ENCODE measurements at places on chromosomes 2 and 18. TPM values are rescaled to one million over a fixed set of nuclear protein-coding genes. Genes with fewer than 3 reads are reported as not detected.

The ZNF532 gene
- 19.0 TPM for total RNA-seq

The PSMA8 gene
- total RNA-seq: not detected

The SMPD4 gene
- total RNA-seq: 23.8 TPM

The LHCGR gene
- total RNA-seq: not detected

GRCh38 chr18:63356272-63356896, 10.6 kb downstream of the KDSR start:
- H3K27me3 ChIP-seq: no peaks in the 10 kb centered on the region
- H3K36me3 ChIP-seq: peaks cover 66% of the 10 kb centered on the region
- H3K4me3 ChIP-seq: no peak overlapping the region
- no peaks in the 10 kb centered on the region for H3K4me1 ChIP-seq

DNA sequence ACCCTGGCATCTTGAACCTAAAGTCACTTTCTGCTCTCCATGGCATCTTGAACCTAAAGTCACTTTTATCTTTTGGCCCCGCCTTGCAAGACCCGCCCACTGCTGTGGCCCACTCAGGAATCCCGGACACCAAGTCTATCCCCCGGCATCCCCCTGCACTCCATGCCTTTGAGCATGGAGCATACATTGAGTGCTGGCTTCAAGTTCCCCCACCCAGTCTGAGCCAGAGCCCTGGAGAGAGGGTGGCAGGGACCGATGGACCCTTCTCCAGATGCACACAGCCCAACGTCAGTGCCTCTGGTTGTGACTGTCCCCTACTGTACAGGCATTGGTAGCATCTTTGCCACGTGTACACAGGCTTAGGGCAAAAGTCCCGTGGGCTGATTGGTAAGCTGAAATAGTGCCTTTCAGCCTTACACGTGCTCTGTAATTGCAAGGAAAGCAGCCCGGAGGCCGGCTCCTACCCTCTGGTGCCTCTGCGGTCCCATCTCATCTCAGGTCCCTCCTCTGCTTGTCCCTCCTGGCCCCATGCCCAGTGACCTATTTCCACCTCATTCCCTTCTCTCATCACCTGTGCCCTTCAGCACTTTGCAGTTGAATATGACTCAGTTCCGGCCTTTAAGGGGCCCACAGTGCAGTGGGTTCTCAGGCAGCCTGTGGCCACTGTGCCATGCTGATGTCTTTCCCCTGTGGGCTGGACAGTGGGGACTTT, 154.0 kb downstream of the INHBB start:
- peak; percentile 6 for DNase-seq
- no peak overlapping the region for H3K27ac ChIP-seq
- no peaks in the 10 kb centered on the region for H3K27me3 ChIP-seq
- no peak overlapping the region for H3K4me3 ChIP-seq
- H3K36me3 ChIP-seq: no peaks in the 10 kb centered on the region

DNA sequence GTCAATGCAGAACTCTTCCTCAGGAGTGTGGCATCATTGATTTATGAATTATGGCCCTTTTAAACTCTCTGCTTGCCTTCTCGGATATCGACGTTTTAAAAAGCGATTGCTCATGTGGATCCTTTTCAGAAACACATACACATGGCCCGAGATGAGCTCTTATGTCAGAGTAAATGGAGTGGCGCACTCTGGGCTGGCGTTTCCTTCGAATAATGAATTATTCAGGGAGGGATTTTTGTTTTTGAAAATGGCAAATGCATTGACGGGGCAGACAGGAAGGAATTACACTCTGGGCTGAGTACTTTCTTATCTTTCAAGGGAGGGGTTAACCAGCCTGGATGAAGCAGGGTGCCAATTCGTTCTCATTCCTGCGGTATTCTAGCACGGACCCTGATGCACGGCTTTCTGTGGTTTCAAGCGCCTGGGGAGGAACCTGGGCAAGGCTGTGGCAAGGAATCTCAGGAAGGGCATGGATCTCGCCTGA, 142.7 kb downstream of the PRKCE start:
- DNase-seq: no peak
- H3K27ac ChIP-seq: no peak overlapping the region
- H3K4me1 ChIP-seq: no peaks in the 10 kb centered on the region
- H3K36me3 ChIP-seq: no peaks in the 10 kb centered on the region

DNA sequence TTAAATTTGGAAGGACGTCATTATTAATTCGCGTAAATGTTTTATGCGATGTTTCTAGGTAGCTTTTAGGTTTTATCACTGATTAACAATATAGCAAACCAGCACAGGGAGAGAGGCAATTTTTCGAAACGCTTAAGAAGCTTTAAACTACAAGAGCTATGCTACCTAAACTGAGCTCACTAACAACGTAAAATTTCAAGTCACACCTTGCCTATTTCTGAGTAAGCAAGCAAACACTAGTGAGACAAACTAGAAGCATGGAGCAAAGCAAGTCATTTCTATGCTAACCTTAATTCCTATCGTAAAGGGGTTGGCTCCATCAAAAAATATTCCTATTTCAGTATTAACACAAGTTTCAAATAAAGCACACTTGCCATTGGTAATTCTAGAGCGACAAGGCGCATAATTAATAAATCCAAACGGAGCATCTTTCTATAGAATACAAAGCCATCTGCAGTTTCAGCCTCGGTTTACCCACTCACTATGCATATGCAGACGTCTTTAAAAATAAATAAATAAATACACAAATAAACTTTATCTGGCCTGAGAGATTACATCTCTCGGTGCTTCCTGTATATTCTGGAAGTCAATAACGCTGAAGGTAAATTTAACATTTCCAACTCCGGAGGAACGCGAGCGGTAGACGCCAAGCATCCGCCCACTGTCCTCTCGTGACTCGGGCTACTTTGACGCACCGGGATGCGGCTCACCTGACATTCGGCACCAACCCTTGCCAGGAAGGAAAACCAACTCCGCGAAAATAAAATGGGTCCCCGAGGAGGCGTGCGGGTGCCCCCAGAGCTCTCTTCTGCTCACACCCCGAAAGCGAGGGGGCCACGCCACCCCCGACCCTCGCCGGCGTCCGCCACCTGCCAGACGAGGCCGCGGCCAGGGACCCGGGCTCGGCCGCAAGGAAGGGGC, 947 bp downstream of the ITSN2 start:
- H3K4me1 ChIP-seq: peaks cover 9% of the 10 kb centered on the region
- H3K4me3 ChIP-seq: peak overlapping the region; percentile 87
- H3K27me3 ChIP-seq: no peaks in the 10 kb centered on the region
- H3K27ac ChIP-seq: no peak overlapping the region
- H3K36me3 ChIP-seq: no peaks in the 10 kb centered on the region

GRCh38 chr2:118294063-118294462, 205.8 kb downstream of the INSIG2 start:
- H3K4me1 ChIP-seq: peaks cover 31% of the 10 kb centered on the region
- no peak overlapping the region for H3K27ac ChIP-seq
- DNase-seq: no peak
- H3K36me3 ChIP-seq: no peaks in the 10 kb centered on the region
- H3K27me3 ChIP-seq: no peaks in the 10 kb centered on the region

- H3K4me1 ChIP-seq: peaks cover 16% of the 10 kb centered on the region
- H3K27me3 ChIP-seq: no peaks in the 10 kb centered on the region
- H3K27ac ChIP-seq: peak overlapping the region; percentile 33
- H3K36me3 ChIP-seq: no peaks in the 10 kb centered on the region
Measured at GRCh38 chr2:67825476-67825875, 237.3 kb downstream of the C1D start.

DNA sequence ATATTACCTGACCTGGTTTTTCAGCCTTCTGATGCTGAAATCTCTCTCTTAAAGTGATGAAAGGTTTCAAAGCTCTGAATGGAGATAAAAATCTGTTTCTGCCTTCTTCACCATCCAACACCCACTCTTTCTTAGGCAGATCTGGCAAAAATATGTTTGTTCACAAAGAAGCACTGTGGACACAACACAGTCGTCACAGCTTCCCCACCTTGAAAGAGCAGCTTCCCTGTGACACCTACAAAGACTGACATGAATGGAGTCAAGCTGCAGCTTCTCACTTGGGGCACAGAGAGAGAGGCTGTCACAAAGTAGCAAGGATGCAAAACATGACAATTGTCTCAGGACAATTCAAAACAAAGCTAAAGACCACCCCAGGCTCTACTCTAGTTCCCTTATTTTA, 86.5 kb downstream of the ICOS start:
- no peak for DNase-seq
- H3K27ac ChIP-seq: no peak overlapping the region
- peaks cover 23% of the 10 kb centered on the region for H3K27me3 ChIP-seq
- no peaks in the 10 kb centered on the region for H3K4me1 ChIP-seq
- H3K36me3 ChIP-seq: no peaks in the 10 kb centered on the region
- H3K4me3 ChIP-seq: no peak overlapping the region

GRCh38 chr18:36155851-36156757, 26.4 kb downstream of the ELP2 start:
- DNase-seq: peak; percentile 54
- H3K27me3 ChIP-seq: no peaks in the 10 kb centered on the region
- H3K4me3 ChIP-seq: no peak overlapping the region
- H3K4me1 ChIP-seq: peaks cover 49% of the 10 kb centered on the region

GRCh38 chr2:71609958-71610357, 156.6 kb downstream of the DYSF start:
- no peaks in the 10 kb centered on the region for H3K27me3 ChIP-seq
- peaks cover 9% of the 10 kb centered on the region for H3K4me1 ChIP-seq
- no peaks in the 10 kb centered on the region for H3K36me3 ChIP-seq
- no peak overlapping the region for H3K4me3 ChIP-seq

DNA sequence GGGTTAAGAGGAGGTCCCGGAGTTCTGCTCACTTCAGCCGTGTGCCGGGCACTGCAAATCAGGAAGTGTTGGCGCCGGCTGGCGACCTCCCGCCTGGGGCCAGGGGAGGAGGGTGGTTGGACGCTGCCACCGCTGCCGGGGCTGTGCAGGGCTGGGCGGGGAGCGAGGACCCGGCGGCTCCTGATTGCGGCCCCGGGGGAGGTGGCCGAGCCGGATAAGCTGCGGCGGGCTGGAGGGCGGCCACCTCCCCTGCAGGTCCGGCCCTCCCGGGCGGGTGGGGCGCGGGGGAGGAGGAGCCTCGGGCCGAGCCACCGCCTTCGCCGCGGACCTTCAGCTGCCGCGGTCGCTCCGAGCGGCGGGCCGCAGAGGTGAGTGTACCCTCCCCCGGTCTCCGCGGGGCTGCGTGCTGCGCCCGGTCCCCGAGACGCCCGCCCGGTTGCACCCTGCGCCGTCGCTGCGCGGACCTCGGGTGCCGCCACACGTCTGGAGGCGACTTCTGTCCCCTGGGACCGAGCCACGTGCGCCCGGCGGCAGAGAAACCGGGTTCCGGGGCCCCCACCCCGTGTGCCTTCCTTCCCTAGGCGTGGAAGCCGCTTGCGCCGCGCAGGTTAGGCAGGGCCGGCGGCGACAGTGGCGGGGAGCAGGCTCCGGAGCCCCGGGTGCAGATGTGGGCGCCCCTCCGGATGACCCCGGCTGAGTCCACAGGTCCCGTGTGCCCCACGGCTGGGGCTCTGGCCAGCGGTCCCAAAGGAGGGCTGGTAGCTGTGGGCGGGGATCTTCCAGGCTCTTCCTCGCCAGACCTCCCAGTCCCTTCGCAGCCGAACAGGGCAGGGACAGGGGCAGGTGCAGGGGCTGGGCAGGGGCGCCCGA, at the start of gene STEAP3:
Gene STEAP3 (plus strand): TSS at position 314 of the 870 bp plus-strand sequence. CDS start 7,179 bp downstream, outside the sequence.
- H3K27me3 ChIP-seq: no peaks in the 10 kb centered on the region
- H3K27ac ChIP-seq: no peak within 1 kb of the TSS
- peak; percentile 73 for DNase-seq

GRCh38 chr2:111905990-111906735, 7.8 kb downstream of the MERTK start:
- DNase-seq: no peak
- no peaks in the 10 kb centered on the region for H3K36me3 ChIP-seq
- peaks cover 50% of the 10 kb centered on the region for H3K27me3 ChIP-seq

DNA sequence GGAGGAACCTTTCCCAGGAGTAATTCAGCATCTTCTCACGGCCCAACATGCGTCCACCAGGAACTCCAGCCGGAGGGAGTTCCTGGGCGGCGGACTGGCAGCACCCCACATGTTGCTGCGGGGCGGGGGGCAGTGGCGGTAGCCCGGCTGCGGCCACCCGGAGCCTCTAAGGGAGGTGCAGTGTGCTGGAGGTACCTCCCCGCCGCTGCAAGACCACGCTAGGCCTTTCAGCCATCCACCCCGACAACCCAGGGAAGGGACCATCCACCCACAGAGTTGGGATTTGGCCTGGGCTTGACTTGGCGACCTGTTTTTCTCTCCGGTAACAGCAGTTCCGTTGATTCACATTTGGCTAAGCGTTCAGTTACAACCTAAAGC, 625 bp downstream of the LYPD6 start:
- H3K27me3 ChIP-seq: peaks cover 9% of the 10 kb centered on the region
- no peak overlapping the region for H3K27ac ChIP-seq
- no peaks in the 10 kb centered on the region for H3K36me3 ChIP-seq

DNA sequence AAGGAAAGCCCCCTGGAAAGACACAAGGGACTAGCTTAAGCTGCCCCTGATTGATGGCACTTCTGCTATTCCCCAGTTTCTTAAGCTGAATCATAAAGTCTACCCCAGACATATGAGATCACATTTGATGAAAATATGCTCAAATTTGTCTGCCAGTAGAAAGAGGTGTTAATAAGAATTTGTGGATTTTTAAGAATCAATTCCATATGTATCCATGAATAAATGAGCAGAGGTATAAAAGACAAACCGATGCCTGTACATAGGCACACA, 119.9 kb downstream of the CCBE1 start:
- H3K4me3 ChIP-seq: no peak overlapping the region
- DNase-seq: no peak
- H3K4me1 ChIP-seq: no peaks in the 10 kb centered on the region
- no peaks in the 10 kb centered on the region for H3K36me3 ChIP-seq

DNA sequence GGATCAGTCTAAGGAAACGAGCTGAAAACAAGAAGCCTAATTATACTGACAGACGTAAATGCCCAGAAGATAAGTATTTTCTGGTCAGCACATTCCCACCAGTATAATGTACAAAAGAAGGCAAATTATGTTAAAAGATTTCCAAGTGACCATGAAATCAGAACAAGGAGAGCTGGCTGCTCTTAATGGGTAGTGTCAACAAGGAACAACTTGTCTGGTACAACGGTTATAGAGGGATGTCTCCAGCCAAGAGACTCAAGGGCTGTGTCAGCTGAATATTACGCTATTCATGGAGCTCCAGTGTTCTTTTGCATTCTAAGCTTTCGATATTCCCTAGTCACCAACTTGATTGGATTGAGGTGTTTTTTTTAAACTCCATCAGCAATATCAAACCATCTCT, 8.6 kb upstream of the L3MBTL4 start:
- no peak overlapping the region for H3K27ac ChIP-seq
- H3K4me1 ChIP-seq: no peaks in the 10 kb centered on the region
- no peak for DNase-seq
- no peak overlapping the region for H3K4me3 ChIP-seq

DNA sequence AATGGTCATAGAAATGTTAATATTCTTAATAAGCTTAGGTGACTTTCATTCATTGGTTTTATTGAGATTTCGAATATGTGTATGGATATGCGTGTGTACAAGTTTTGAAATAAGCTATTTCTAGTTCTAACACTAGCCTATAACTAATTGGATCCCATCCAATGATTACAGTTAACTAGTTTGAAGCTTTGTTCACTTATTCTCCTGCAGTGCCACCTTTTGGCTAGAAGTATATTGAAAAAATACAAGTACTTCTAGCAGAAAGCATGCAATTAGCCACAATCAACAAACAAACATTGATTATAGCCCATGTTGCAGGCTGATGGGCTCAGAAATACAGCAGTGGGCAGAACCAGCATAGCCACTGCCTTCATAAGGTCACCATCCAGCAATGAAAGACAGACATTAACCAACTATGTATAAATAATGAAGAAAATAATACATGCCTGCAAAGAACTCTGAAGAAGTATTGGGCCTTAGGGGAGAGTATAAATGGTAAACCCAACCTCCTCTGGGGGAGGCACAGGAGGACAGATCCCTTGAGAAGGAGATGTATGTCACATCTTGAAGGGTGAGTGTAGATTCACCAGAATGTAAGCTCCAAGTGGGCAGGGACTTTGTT, 5.1 kb upstream of the PIEZO2 start:
- H3K27me3 ChIP-seq: peaks cover 25% of the 10 kb centered on the region
- 0 out of 2 replicates have a peak, but pooled peaks cover 2% of the 10 kb centered on the region for H3K4me1 ChIP-seq
- H3K4me3 ChIP-seq: no peak overlapping the region

Data from GM23248 (cell line).